ENCODE measurements at places on chromosomes 5 and 9.
A peak's percentile ranks its signal among the peaks of the same experiment; 100 is the strongest.

GRCh38 chr9:137318602-137319001, 16.5 kb upstream of the NRARP start:
- no peak for DNase-seq

GRCh38 chr5:68749631-68750030, 344.2 kb upstream of the SLC30A5 start:
- no peak for DNase-seq

- peak; percentile 76 for DNase-seq
These were observed 431.0 kb upstream of the MEF2C start for GRCh38 chr5:89313804-89314588.

GRCh38 chr5:8751971-8752370, 793.9 kb downstream of the SEMA5A start:
- DNase-seq, result no peak

GRCh38 chr5:100519075-100519474, 16.1 kb upstream of the FAM174A start:
- DNase-seq, result no peak

DNA sequence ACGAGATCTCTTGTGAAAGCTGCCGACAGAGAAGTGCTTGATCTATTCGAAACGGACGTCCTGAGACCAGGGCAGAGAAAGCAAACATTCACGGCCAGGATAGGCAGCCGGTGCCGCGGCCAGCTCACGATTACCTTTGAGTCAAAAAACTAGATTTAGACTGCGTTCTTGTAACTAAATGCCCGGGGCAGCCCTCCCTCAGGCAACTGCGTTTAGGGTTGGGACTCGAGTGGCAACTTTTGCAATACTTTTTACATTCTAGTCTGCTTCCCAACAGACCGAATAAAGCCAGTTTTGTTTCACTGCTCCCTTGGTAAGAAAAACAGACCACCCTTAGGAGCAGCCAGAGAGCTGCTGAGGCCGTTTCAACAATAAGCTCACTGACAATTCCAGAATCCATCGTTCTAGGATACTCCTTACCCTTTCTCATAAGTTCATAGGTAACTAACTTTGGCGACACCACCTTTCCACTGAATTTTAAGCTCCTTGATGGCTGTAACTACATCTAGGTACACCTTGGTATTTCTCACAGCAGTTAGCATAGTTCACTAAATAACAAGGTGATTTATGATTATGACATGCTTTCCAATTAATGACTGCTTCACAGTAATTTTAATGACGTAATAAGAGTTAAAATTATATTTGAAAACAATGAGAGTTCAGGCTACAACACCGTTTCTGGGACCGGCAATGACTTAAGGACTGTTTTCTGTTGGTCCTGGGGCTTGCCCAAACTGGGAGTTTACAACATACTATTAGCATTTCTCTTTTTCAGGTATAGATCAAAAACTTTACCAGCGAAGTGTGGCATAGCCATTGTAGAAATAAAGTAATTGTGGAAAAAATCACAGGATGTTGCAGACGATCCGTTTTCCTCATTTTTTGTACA, 899 bp upstream of the RAPGEF6 start:
- no peak for DNase-seq

DNA sequence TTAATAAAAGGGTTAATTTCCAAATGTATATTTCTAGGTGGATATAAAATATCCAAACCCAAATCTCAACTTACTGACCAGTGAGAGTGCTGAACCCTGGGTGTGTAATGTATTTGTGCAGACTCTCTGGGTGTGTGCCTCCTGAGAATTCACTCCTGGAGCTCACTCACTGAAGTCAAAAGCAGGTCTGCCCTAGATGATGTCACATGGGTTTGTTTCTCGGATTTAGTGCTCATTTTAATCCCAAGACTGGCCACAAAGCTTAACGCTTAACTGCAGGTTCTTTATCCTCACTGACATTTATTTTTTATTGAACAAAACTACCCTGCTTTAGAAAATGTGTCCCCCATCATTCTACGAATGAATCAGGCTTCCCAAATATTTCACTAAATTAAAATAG, 179.4 kb downstream of the PPP2R2B start:
- no peak for DNase-seq

DNA sequence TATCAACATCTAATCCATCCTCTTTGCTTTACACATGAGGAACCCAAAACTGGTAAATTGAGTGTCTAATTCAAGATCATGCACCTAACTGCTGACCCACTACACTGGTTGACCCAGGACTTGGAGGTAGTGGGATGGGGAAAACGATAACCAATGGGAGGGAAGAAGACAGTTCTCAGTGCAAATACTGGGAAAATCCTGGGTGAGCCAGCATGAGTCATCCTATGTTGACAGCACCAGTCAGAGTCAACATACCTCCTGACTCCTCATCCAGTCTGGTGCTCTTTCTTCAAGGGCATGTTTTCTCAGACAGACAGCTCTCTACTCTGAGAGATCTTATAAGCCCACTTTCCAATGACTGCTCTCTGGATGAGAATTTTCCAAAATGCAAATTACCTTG, 232.8 kb upstream of the PTGER4 start:
- peak; percentile 50 for DNase-seq

DNA sequence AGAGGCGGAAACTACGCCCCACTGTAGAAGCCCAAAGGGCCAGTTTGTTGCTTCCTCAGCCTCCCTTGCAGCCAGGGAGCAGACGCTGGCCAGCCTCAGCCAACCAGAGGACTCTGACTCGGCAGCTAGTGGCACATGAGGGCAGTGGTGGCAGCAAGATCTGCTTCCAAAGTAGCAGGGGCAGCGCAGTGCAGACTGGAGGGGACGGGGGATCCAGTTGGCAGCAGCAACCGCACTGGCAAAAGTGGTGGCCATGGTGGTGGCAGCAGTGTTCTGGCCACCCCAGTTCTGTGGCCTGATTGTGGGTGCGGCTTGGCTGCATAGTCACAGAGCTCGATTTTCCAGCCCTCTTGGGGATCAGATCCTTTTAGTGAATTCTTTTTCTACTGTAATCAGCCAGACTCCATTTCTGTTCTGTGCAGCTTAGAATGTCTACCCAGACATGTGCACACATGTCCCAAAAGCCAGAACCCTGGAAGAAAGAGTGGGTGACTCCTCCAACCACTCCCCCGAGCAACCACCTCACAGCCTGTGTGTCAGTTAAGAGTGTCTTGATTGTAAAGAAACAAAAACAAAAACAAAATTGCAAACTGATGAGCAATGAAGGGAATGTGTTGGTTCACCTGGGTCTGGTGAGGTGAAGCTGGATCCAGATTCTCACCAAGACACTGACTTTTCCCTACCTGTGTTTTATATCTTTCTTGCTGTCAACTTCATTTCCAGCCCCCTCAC, 11.0 kb upstream of the ZBTB43 start:
- no peak for DNase-seq

DNA sequence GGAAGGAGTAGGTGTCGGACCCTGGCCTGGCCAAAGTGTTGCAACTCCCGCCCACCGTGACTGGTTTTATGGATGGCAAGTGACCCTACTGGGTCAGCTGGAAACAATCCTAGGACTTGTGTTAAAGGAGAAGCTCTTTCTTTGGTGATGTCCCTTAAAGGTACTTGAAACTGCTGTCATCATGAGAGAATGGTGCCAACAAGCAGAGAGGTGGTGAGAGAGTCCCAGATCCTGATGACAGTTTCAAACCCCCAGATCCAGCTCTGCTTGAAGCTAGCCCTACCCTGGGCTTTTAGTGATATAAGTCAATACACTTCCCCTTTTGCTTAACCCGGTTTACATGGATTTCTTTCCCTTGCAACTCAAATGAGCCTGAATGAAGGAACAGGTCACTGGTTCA, 72.5 kb upstream of the UBTD2 start:
- DNase-seq, result no peak

GRCh38 chr5:175635854-175636584, 21.9 kb upstream of the HRH2 start:
- no peak for DNase-seq

DNA sequence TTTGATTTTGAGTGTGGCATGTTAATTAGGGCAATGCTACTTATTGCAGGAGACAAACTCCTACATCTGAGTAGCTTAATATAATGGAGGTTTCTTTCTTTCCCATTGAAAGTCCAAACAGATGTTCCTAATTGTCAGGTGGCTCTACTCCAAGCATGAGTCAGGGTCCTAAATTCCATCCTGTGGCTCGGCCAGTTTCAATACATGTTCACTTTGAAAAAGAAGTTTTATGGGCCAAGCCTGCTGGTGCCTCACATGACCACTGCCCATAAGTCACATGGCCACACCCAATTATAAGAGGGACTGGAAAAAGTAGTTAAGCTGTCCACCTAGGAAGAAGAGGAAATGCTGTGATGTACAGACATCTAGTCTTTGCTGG, 170.4 kb downstream of the ARRDC3 start:
- DNase-seq, result peak; percentile 96

DNA sequence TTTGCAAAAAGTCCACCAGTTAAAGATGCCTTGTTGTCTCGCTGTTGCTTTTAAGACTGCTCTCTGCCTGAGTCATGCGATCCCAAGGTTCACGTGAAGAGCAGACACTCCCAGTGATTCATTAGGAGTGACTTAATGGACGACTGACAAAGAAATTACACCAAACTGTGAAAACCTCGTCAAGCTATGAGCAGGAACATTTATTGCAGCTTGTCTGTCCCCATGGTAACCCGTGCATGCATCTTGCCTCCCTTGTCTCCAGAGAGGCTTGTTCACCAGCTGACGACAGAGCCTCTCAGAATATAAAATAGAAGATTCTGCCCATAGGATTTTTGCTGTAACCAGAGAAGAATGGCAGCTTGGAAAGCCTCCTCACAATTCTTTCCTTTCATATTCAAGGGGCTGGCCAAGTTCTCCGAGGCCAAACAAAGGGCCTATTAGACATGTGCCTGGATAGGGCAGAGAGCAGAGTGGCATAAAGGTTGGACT, 352.7 kb downstream of the SPOCK1 start:
- DNase-seq, result peak; percentile 97

DNA sequence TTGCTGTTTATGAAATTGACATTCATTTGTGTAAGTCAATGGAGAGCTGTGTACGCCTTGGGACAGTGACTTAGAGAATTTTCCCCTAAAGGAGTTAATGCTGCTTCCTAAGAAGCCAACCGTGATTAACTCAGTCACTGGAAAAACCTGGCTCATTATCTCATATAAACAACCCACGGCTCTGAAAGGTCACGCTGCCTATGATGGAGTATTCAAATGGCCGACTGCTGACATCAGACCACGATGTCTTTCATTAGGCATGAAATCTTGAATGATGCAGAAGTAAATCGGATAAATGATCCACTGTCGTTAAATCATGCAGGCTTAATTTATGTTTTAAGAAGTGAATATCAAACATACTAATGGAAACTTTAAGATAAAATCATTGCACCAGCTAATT, 603.7 kb downstream of the RAB3C start:
- DNase-seq, result no peak

- no peak for DNase-seq
These were observed 129.4 kb downstream of the SLIT3 start for GRCh38 chr5:169171515-169171914.

DNA sequence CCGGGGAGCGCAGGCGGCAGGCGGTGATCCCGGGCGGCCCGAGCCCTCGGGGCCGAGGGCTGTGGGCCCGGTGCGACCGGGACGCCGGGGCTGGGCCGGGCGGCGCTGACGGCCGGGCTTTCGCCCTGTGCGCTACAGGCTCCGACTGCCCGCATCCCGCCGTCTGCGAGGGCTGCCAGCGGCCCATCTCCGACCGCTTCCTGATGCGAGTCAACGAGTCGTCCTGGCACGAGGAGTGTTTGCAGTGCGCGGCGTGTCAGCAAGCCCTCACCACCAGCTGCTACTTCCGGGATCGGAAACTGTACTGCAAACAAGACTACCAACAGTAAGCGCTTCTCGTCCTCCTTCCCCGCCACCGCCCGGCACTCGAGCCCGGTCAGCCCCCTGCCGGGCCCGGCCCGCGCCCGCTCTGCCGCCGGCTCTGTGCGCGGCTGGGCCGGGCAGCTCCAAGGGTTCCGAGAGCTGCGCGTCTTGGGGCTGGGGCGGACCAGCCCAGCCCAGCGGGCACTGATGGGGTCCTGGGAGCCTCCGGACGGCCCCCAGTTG, 1.6 kb downstream of the LMX1B start:
- DNase-seq, result no peak
